ENCODE measurements at places on chromosomes 5 and 9.

DNA sequence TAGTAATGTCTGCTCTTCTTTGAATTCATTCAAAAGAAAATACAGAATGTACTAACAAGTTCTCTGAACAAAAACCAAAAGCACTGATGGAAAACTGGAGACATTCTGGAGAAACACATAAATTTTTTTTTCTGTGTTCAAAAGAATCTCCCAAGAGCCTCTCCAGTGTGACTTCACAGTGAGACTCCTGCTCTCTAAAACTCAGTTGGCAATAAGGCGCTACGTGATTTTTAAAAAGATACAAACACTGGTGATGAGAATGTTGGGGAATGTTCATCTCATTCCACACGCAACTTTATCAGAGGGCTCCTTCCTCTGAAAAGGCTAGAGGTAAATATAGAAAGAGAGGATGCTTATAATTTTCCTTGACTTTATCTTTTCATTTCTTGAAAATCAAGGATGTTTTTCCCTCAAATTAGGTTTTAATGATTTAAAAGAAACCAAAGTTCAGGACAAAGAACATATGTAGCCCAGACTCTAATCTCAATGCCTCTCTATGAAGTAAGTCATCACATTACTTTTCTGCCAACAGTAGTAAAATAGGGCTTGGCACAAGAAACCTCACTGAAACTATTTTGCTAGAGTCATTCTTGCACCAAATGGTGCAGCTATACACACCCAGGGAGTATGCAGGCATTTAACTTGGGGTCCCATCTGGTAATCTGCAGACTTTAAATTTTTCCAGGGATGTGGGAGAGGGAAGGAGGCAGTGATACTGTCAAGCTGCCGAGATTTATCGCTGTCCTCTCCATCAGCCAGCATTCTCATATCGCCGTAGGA lies 12.9 kb upstream of the AOPEP start:
- DNase-seq = no peak

DNA sequence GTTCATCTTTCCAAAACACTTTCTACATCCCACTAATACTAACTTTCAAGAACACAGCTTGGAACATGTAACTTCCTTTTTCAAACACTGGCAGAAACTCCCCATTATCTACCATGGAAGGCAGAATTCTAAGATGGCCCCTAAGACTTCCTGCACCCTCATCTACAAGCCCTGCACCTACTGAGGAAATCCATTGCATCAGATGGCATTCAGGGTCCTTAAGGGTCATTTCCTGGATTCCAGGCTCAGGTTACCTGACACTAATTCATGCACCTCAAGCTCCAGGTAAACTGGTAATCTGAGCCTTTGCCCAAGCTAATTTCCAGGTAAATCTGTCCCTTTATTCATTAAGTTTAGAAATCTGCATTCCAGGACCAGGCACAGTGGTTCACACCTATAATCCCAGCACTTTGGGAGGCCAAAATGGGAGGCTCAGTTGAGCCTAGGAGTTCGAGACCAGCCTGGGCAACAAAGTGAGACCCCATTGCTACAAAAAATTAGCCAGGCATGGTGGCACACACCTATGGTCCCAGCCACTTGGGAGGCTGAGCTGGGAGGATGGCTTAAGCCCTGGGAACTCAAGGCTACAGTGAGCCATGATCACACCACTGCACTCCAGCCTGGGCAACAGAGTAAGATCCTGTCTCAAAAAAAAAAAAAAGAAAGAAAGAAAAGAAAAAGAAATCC lies 91.6 kb downstream of the NFIB start:
- no peak for DNase-seq

GRCh38 chr5:17720071-17720470 lies 85.8 kb downstream of the TAF11L14 start:
- DNase-seq = peak; percentile 31

GRCh38 chr5:62465985-62466925 lies 53.7 kb downstream of the IPO11 start:
- DNase-seq = no peak

GRCh38 chr9:114375386-114376175 lies 12.2 kb downstream of the AKNA start:
- DNase-seq = no peak

DNA sequence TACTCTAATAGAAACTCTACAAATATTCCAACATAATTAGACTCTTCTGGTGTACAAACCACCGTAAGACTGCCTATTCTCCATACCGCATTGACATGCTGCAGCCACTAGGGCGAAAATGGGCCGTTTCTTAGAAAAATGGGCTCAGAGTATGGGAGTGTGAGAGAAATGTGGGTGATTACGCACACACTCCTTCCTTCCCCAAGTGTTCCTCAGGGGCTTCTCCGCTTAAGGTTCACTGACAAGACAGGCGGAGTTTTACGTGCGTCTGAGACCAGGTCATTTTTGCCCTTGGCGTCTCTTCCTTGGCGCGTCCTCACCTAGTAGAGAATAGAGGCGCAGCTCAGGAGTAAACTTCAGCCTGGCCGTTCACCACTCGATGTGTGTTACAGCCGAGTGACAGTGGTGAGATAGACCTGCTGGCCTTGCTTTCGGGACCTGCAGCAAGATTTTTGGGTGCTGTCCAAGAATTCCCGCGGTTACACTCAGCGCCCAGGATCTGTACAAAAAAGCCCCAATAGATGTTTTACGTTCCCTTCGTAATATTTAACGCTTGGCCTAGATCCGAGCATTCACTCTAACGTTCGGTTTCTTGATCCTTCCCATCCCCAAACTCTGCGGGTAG lies 1.8 kb upstream of the NTRK2 start:
- DNase-seq = no peak

DNA sequence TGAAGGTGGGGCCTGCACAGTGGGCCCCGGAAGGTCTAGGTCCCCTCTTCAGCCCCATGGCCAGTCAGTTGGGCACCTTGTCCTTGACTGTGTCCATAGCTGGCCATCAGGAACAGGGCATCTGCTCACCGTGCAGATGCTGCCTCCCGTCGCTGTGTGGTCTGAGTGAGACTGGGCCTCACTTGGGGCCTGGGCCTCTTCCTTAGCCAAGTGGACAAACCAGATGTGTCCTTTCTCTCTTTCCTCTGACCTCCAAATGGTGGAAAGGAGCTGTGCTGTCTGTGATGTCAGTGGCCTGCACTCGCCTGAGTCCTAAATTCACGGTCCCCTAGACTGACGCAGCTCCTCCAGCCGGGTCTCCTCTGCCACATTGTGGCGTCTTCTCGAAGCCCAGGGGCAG lies 114.5 kb downstream of the COL5A1 start:
- DNase-seq = no peak

- DNase-seq = no peak
Measured at GRCh38 chr9:30015073-30015472, 2369.4 kb upstream of the ACO1 start.

DNA sequence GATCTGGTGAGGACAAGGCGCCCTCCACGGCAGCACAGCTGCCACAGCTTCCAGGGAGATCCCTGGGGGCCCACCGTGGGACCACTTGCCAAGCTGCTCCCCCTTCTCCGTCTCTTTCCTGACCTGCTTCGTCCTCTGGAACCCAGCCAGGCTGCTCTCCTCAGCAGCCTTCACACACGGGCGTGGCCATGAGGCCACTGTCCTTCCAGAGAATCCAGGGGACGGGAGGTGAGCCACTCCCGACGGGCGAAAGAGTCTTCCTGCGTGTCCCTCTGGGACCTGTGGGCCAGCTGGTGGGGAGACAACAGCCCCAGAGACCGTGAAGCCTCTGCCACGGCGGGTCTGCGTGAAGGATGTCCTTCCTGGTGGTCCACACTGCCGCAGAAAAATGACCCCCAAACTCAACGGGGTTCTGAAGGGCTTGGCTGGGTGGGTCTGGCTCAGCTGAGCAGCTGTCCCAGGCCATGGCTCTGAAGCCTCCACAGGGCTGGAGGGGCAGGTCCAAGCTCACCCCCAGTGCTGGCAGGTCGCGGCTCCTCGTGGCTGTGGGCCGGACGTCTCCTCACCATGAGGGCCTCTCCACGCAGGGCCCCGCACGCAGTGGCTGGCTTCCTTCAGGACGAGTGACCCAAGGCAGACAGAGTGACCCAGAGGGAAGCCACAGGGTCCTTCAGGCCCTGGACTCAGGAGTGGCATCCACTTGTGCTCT lies 47.4 kb upstream of the NKD2 start:
- no peak for DNase-seq

DNA sequence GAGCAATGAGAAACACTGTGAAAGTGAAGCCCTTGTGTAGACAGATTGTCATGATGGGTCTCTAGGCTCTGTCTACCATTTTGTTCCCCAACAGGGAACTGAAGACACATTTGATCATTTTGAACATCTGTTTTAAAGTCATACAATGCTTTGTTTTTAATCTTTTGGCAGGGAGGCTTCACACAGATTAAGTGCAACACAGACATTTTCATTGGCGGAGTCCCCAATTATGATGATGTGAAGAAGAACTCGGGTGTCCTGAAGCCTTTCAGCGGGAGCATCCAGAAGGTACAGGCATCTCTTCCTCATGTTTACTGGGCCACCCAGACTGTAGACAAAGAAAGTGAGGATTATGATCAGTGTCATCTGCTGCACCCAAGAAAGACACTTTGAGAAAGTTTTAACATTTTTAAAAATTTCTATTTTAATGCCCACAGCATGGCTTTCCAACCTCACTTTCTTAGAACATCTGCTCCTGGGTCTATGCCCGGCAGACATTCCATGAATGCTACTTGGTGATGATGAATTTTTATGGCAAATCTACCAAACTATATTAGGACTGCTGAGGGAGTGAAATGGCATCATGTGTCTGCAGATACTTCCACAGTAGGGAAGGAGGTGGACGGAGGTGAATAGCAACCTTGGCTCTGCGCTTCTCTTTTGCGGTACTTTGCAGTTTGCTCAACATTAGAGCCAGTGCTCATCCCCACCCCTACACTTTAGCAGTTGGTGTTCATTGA lies 121.3 kb downstream of the LIFR start:
- DNase-seq = no peak

- no peak for DNase-seq
Measured at GRCh38 chr5:39211773-39212172, 7.6 kb downstream of the FYB1 start.

DNA sequence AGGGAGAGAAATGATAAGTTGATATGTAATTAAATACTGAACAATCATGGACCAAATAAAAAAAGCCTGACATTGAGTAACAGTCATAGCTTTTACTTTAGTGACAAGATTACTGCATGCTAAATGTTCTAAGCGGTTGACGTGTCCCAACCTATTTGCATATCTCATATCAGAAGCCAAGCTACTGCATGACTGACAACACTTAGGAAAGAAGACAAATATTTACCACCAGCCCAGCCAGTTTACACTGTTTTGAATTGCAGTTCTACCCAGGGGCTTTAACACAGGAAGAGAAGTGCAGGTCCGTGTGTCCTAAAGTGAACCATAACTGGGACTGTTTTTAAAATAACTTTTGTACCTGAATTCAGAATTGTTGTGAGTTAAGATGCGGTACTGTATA lies 219.9 kb downstream of the PRDM9 start:
- DNase-seq = peak; percentile 3

- DNase-seq = no peak
Measured at GRCh38 chr5:76617675-76618074, 5.5 kb downstream of the F2RL2 start.

DNA sequence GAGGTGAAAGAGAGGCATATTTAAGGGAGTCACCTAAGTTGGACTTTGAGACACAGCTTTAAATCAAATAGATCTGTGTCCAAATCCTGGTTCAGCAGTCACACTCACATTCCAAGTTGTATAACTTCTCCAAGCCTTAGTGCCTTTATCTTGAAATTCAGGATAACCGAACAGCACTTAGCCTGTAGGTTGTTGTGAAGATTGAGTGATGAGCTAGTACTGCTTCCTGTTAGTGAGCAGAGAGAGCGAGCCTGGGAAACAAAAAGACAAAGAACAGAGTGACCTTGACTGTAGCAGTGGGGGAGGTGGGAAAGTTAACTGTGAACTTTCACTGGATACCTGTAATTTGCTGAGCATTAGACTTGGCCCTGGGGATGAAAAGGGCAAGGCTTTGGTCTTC lies 22.4 kb downstream of the MAML1 start:
- no peak for DNase-seq

DNA sequence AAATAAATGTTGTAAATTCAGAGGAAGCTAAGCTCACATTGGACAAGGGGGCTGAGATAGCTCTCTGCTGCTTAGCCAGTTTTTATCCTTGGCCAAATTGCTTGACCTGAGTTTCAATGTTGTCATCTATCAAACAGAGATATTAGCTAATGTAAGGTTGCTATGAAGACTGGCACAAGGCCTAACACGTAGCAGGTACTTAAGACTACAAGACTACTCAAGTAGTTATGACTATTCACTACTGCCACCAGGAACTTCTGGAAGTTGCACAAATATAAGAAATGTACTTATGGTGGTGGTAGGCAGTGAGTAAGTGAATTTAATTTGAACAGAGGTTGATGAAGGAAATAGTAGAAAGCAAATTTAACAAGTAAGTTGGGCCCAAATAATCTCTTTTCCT lies 17.4 kb upstream of the FYB1 start:
- DNase-seq = no peak
